ENCODE measurements at places on chromosomes 5 and 9.

GRCh38 chr5:115295777-115296123 is 704 bp downstream of the CCDC112 start:
- no peak for DNase-seq

DNA sequence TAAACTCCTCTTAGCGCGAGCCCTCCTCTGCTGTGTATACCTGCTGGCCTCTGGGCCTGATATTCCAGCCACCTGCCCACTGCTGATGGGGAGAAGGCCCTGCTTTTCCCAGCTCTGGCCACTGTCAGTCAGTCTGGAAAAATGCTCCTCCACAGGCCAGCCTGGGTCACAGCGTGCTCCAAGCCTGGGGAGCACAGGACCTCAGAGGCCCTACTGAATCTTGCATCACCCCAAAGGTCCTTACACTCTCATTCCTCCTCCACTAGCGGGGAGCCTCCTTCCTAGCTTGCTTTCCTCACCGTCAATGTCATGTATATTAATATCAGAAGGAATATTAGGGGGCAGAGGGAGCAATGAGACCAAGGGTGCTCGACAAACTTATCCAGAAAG is 73.7 kb downstream of the SHB start:
- no peak for DNase-seq

DNA sequence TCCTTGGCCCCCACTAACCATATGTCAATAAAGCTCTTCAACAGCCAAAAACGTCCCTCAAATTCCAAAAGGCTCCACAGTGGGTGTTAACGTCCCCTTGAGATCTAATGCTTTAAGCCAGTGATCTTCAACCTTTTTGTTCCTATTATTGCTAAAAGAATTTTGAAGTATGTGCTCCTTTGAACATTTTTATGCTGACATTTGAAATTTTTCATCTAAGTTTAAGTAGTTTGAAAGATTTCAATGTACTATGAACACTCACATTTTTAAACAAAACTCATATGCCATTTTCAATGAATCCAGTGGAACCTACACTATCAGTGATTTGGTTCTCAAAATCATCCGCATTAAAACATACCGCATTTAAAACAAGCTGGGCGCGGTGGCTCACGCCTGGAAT is 29.9 kb downstream of the AUH start:
- DNase-seq: no peak

DNA sequence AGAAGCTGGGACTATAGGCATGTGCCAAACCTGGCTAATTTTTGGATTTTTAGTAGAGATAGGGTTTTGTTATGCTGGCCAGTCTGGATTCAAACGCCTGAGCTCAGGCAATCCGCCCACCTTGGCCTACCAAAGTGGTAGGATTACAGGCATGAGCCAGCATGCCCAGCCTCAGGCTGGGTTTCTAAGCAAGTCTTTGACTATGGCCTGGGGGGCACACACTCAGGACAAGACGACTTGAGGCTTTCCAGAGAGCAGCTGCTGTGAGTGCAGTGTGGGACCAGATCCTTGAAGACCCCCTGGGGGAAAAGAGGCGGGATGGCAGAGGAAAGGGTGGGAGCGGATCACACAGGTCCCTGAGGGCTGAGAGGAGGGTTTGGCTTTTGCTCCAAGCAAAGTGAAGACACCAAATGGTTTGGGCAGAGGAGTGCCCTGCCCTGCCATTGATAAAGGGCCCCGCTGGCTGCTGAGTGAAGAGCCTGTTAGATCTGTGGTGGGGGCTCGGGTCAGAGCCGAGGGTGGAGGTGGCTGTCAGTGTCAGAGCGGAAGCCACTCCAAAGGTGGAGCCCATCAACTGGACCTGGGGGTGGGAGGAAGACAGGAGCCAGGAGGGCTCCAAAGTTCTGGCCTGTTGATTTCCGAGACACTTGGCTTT is 46.8 kb upstream of the FUBP3 start:
- DNase-seq: no peak

DNA sequence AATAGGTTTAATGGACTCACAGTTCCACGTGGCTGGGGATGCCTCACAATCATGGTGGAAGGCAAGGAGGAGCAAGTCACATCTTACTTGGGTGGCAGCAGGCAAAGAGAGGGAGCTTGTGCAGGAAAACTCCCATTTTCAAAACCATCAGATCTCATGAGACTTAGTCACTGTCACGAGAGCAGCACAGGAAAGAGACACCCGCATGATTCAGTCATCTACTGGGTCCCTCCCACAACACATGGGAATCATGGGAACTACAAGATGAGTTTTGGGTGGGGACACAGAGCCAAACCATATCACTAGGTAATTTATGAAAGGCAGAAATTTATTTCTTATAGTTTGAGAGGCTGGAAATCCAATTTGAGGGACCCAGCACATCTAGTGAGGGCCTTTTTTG is 40.0 kb downstream of the MTREX start:
- no peak for DNase-seq

GRCh38 chr5:67817652-67818051 is 397.9 kb upstream of the PIK3R1 start:
- DNase-seq: no peak

DNA sequence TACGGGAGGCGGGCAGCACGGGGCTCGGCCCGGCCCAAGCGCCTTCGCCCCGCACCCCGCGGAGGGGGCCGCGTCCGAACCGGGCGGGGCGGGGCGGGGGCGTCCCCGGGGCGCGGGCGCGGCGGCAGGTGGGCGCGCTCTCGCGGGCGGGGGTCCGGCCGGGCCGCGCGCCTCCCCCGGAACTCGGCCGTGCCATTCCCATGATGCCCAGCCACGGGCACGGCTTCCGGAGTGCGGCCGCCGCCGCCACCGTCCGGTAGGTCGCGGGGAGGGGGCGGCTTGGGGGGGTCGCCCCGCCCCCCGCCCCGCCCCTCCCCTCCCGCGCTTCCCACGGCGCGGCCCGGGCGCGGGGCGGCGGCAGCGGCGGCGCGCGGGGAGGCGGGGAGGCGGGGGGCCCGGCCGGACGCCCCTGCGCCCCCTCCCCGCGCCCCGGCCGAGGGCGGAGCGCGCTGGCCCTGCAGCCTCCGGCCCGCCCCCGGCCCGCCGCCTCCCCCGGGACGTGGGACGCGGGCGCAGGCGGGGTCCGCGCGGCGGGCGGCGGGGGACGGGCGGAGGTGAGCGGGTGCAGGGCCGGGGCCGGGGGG is at the start of gene PPP1R26:
Gene PPP1R26, plus strand, starts transcription at position 314 of the 584 bp plus-strand sequence. CDS start 4,729 bp downstream, outside the sequence.
- no peak for DNase-seq

GRCh38 chr5:132227235-132227484 is 493 bp downstream of the P4HA2 start:
- no peak for DNase-seq
